Activated CD4-positive, alpha-beta T cell treated with anti-CD3 and anti-CD28 coated beads for 4 hours (primary cell): ENCODE measurements at places on chromosomes 12 and 14.

DNA sequence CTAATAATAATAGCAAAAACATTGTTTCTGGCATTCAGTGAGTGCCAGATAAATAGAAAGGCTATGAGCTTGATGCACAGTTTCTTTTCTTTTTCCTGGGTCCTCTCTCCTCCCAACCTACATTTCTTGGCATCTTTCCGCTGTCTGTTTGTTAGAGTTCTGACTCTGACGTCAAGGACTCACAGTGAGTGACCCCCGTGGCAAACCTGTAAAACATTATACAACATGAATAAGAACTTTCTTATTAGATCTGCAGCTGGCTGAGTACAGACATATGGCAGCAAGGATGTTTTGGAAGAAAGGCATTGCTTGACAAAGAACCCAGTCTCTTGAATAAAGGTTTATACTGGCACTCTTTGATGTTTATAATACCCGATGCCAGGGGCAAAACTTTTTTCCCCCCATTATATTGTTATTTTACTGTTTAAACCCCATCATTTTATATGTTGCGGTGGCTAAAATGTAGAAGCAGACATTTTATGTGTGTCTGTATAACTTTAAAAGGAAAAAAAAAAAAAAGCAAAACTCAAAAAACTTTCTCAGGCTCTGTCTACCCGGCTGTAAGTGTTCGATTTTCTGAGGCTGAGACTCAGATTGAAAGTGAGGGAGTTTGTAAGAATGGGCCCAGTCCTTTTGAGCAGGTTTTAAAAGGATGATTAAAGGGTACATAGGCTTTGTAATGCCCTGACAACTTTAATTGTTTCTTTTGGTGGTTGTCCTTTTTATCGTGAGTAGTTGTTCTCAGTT is 159.3 kb downstream of the PDE3A start:
- DNase-seq, result no peak

DNA sequence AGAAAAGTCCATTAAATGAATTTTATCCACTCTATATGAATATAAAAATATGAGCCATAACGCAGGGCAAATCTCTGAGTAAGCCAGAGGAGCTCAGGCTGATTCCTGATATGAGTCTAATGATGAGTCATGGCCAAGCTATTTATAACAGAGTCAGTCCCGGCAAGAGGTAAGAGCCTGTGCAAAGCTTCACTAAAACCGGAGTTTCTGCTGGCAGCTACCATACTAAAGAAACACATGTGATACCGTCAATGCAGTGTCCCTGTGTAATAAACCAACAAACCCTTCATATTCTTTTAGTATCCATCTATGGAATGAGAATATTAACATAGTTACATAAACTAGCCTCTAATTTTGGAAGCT is 319.4 kb downstream of the KCNC2 start:
- DNase-seq, result no peak

DNA sequence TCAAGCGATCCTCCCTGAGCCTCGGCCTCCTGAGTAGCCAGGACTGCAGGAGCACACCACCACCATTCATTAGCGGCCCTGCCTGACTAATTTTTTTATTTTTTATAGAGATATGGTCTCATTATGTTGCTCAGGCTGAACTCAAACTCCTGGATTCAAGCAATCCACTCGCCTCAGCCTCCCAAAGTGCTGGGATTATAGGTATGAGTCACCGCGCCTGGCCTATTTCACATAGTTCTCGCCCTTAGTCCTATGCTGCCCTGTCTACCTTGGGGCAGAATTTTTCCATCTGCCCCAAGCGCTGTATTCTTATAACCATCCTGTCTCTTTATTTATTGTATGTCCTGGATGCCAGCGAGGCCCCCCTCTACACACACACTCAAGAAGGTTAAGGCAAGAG is 50.9 kb upstream of the BCL2L14 start:
- no peak for DNase-seq

DNA sequence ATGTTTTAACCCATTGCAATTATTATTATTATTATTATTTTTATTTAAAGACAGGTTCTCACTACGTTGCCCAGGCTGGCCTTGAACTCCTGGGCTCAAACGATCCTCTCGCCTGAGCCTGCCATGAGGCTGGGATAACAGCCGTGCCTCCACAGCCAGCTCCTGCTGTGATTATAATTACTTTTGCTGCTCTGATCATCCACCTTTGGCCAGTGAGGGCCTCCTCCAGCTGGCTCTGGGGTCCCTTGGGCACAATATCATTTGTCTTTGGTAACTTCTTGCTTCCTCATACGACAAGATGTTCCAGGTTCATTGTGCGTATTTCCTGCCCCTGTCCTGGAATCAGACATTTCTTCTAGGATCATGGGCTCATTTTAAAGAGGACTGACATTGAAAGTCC is 28.4 kb downstream of the LRTM2 start:
- no peak for DNase-seq

- DNase-seq, result no peak
These were observed 87.8 kb downstream of the NEDD1 start for GRCh38 chr12:96994900-96995299.
